ENCODE measurements at places on chromosomes 5 and 9.

DNA sequence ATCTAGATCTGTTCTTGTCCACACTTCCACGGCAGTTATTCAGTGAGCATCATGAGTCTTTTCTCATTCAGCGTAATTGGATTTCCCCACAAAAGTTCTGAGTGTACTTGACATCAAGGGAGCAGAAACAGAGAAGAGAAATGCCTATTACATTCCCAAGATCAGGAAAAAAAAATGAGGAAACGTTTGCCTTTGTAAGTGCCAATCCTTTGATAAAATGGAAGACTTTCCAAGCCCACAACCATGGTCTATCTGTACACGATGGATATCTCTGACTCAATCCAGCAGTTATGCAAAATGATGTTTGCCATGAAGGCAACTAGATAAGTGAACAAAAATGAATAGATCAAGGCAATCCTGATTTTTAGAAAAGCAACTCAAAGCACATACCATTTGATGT is 235.9 kb downstream of the DOCK8 start:
- no peak for DNase-seq

DNA sequence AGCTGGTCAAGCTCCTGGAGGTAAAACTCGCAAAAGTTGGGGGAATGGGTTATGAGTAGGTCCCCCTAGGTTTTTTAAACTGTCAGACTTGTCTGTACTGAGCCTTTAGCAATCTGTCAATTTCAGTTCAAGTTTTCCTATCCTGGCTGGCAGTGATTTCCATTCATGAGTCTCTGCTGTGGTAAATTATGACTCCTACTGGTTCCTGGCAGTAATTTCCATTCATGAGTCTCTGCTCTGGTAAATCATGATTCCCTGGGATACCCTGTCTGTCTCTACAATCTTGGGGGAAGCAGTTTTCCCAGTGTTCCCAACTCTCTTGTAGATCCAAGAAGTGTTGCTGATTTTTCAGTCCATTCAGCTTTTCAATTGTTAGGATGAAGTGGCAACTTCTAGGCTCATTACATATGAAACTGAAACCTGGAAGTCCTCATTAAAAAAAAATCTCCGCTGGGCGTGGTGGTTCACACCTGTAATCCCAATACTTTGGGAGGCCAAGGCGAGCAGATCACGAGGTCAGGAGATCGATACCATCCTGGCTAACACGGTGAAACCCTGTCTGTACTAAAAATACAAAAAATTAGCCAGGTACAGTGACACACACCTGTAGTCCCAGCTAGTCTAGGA is 91.3 kb upstream of the GPBP1 start:
- DNase-seq, result no peak

DNA sequence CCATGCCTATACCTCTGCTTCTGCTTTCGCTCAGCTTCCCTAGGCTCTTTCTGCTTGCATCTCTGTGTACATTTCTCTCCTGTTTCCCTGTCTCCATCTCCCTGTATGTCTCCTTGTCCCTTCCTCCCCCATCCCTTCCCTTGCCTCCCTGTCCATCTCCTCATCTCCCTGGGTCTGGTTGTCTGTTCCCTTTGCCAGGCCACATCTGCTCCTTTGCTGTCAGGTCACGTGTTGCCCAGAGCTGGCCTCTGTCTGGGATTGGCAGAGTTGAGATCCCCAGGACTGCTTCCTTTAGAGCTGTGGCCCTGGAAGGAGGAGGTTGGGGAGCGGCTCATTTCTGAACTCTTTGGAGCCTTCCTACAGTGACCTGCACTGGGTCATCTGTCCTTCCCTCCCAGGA is 31.8 kb upstream of the PTGS1 start:
- no peak for DNase-seq

DNA sequence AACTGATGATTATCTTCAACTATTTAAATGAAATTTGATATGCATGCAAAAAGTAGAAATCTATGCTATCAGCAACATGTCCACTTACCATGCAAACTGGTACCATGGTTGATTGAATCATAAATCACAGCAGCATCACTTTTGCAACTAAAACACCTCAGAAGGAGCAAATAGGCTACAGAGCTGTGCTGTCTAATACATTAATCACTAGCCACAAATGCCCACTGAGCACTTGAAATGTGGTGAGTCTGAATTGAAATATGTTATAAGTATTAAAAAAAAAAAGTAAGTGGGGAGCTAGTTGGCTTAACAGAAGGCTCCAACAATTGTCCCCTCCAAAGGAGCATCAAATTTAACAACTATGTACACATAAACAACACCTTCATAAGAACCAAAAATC is 112.5 kb downstream of the FAM114A2 start:
- no peak for DNase-seq

GRCh38 chr9:70228118-70228517 is 30.7 kb upstream of the SMC5 start:
- no peak for DNase-seq

GRCh38 chr9:123070198-123070597 is 36.7 kb downstream of the GPR21 start:
- DNase-seq, result no peak

GRCh38 chr5:138212828-138213160 is 329 bp downstream of the CDC23 start:
- no peak for DNase-seq

DNA sequence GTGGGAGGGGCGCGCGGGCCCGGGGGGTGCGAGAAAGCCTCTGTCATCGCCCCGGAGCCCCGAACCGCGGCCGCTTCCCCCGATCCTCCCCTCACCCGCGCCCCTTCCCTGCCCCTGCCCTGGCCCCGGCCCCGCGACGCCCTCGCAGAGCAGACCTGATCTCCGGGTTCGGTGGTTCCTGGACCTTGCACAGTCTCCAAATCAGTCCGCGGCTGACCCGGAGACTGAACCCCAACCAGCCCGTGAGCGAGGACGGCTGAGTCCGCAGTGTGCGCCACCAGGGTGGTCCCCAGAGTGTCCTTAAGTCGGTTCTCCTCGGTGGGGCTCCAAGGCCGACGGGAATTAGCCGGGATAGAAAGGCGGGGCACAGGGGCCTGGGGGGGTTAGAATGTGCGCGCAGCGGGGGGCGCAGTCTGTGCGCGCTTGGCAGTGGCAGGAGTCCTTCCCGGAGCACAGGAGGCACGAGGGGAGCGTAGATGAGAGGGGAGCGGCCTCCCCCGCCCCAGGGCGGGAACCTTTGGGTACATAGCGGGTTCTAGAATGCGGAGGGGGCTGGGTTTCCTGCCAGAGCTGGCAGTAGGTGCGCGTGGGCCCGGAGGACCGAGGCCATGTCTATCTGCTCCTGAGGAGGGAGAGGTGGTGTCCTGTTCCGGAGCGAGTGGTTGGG is 779 bp downstream of the PKN3 start:
- no peak for DNase-seq

DNA sequence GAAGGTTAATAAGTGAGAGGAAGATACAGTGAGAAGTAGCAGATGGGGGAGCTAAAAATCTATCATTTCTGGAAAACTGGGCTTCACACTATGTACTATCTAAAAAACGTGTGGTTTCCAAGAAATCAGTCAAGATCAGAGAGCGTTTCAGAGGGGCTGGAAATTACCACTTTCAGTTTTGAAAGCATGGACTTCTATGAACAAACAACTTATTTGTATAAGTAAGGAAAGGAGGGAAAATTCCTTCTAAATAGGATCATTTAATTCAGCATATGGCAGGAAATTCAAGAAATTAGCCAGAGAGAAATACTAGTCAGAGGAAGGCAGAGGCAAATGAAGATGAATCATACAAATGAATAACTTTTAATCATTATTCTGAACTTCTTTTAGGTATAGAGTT is 11.3 kb downstream of the TNC start:
- DNase-seq, result no peak

DNA sequence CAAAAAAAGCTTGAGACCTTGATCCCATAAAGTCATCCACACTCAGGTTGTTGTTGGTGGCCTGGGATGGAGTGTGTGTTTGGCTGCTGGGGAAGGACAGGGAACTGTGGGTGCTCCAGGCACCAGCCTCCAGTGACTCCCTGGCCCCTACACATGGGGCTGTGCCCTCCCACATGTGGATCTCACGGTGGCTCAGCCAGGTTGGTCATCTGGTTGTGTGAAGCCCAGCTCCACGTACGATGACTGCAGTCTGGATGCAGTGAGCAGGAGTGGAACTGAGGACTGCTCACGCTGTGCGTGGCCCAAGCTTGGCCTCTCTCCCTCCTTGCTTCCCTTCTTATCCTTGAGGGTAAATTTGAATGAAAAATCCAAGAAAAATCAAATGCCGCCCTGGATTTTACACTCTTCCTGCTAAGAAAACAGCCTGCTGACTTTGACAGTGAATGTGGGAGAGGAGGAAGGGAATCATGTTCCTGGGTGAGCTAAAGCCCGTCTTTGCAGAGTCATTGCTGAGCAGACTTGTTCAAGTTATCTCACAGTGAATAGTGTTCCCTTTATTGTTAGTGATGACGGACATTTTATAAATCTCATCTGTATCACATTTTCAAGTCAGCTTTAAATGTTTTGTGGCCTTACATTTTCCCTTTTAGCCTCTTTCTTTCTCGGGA is 65.1 kb upstream of the CACNA1B start:
- no peak for DNase-seq

- no peak for DNase-seq
These were observed 423.0 kb downstream of the DIRAS2 start for GRCh38 chr9:90219548-90220118.

DNA sequence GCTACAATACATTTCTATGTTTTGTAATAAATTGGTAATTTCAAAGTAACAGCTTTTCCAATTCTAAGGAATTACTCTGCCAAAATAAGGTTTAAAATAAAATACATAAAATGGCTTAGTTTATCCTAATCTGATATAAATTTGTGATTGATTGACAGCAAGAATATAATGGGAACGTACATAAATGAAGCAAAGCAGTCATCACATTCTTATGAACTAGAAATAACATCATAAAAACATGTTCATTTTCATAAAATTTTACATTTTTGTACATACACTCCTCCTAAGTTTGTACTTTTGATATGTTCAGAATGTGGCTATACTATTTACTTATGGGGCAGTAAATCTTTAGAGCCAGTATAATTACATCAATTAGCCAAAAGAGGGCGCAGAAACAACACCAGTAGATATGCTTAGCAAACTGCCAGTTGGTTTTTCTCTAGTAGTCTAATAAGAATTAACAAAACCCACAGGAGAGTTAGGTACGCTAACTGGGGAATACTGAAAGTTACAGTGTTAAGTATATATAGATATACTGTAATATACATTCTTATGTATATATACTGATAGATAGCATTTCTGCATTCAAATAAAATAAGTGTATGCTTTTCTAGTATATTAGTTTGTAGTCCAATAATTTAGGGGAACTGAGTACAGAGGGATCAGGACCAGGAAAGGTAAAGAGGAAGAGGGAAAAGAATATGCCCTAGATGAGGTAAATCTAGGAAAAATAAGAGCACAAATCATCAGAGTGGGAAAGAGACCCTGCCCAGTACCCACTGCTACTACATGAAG is 76.8 kb downstream of the ZDHHC21 start:
- no peak for DNase-seq

DNA sequence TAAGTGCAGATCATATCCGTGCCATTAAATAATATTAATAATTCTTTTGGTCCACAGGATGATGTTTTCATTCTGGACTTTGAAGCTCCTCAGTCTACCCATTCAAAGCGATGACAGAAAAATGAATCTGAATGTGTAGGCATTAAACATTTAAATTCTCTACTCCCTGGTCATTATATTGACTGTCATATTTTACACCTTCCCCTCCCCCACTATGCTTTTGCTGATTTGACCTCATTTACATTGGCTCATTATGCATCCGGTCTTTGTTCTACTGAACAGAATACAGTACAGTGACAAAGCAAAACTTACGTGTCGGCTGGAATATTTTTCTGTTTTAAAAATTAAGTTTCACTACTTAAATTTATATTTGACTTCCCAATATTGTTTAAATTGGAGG is 289.7 kb upstream of the TMEM161B start:
- no peak for DNase-seq

- DNase-seq, result no peak
These were observed 186.7 kb upstream of the NR4A3 start for GRCh38 chr9:99635032-99635431.

DNA sequence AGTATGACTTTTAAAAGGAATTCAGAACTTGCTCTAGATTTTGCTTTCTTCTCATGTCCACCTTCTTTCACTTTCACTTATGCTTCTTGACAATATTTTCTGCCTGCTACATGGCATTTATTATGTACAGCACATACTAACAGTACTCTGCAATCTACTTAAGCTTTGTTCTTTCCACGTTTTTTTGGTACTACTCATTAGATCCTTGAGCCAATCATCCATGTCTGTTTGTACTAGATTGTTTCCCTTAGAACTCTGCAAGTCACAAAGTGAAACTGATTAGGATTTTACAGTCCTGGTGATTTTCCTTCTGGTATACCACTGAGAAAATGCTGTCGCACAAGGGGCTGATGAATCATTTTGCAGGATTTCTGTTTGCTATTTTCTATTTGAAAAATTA is 78.3 kb downstream of the PARP8 start:
- DNase-seq, result no peak

DNA sequence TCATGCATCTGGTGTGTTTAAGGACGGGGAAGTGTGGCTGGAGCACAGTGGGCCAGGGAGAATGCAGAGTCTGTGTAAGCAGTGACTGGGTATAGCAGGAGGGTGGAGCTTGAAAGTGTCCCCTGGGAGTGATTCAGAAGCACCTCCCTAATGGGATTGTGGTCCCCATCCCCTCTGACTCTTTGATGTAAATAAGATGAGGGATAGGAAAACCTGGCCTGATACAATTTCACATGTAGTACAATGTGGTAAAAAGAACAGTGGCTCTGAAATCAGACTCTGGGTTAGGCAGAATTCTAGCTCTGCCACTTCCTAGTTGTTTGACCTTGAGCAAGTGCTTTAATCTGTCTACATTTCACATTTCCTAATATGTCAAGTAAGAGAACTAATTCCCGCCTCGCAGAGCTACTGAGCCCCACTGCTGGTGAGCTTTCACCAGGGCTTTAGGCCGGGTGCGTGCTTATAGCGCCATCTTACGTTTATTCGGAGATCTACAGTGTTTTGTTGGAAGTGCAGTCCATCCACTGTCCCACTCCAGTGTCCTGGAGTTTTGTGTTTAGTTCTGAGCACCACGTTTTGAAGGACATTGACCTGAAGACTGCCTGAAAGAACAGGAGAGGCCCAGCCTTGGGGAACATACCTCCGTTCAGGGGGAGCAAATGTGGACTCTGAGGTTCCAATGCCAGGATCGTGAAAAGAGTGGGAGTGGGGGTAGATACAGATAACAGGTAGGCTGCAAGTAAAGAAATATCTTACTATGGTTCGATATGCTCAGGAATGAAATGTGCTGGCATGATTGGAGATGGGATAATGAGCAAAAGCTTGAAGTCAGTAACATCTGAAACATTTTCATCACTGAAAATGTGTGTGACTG is 51.2 kb upstream of the TESK1 start:
- no peak for DNase-seq

- no peak for DNase-seq
These were observed 29.5 kb upstream of the ALDH1B1 start for GRCh38 chr9:38362852-38363588.

GRCh38 chr5:32031089-32031488 is 143.0 kb downstream of the GOLPH3 start:
- DNase-seq, result no peak

All from stimulated activated CD4-positive, alpha-beta T cell treated with anti-CD3 and anti-CD28 coated beads, TNF-alpha, amount 100 ng/mL, for 1 hour (primary cell).